Smooth muscle cell of trachea (primary cell): ENCODE measurements at places on chromosomes 6 and 20. TPM values are rescaled to one million over a fixed set of nuclear protein-coding genes. Genes with fewer than 3 reads are reported as not detected.

SCAND1 gene
- total RNA-seq, result 72.0 and 78.7 TPM in 2 replicates

C6orf141 gene
- total RNA-seq, result 0.17 and 1.3 TPM in 2 replicates

EFCAB8 gene
- 0.44 TPM in 1 of 2 replicates, not detected in the other for total RNA-seq

TSPO2 gene
- total RNA-seq, result not detected in 2 replicates

OPN5 gene
- total RNA-seq, result not detected in 2 replicates

LY6G6C gene
- total RNA-seq, result not detected in 2 replicates

ZSCAN16 gene
- 2.0 and 2.3 TPM in 2 replicates for total RNA-seq

SERPINB6 gene
- total RNA-seq, result 105 and 148 TPM in 2 replicates

PPP1R14C gene
- 0.29 and 0.33 TPM in 2 replicates for total RNA-seq

C20orf202 gene
- total RNA-seq, result under 0.01 TPM in 2 replicates

TAGAP gene
- not detected in 2 replicates for total RNA-seq

XKR7 gene
- under 0.01 TPM in 1 of 2 replicates, not detected in the other for total RNA-seq

NOX3 gene
- total RNA-seq, result not detected in 2 replicates

SYCP2 gene
- 0.44 and 0.50 TPM in 2 replicates for total RNA-seq

KCTD20 gene
- 42.8 and 43.6 TPM in 2 replicates for total RNA-seq

CLPSL1 gene
- total RNA-seq, result not detected in 2 replicates

CLVS2 gene
- total RNA-seq, result under 0.01 TPM in 1 of 2 replicates, not detected in the other

COL21A1 gene
- 4.6 and 17.6 TPM in 2 replicates for total RNA-seq

RIN2 gene
- 48.1 and 59.2 TPM in 2 replicates for total RNA-seq

DLK2 gene
- 0.66 TPM in 1 of 2 replicates, not detected in the other for total RNA-seq

HLA-C gene
- total RNA-seq, result 318 and 398 TPM in 2 replicates

DSP gene
- under 0.01 and 0.44 TPM in 2 replicates for total RNA-seq

CUTA gene
- 125 and 147 TPM in 2 replicates for total RNA-seq

NKX2-2 gene
- total RNA-seq, result not detected in 2 replicates

TTK gene
- total RNA-seq, result 2.0 and 38.5 TPM in 2 replicates

SLC17A3 gene
- not detected in 2 replicates for total RNA-seq

TRIM15 gene
- total RNA-seq, result not detected in 2 replicates

BPIFB4 gene
- not detected in 2 replicates for total RNA-seq

SULF2 gene
- 0.29 and 11.7 TPM in 2 replicates for total RNA-seq

GHRH gene
- total RNA-seq, result not detected in 2 replicates

KIAA1586 gene
- total RNA-seq, result 10.6 and 14.4 TPM in 2 replicates

DPPA5 gene
- total RNA-seq, result not detected in 2 replicates

WFDC2 gene
- total RNA-seq, result not detected in 2 replicates
